ENCODE measurements at places on chromosomes 11 and 22.

DNA sequence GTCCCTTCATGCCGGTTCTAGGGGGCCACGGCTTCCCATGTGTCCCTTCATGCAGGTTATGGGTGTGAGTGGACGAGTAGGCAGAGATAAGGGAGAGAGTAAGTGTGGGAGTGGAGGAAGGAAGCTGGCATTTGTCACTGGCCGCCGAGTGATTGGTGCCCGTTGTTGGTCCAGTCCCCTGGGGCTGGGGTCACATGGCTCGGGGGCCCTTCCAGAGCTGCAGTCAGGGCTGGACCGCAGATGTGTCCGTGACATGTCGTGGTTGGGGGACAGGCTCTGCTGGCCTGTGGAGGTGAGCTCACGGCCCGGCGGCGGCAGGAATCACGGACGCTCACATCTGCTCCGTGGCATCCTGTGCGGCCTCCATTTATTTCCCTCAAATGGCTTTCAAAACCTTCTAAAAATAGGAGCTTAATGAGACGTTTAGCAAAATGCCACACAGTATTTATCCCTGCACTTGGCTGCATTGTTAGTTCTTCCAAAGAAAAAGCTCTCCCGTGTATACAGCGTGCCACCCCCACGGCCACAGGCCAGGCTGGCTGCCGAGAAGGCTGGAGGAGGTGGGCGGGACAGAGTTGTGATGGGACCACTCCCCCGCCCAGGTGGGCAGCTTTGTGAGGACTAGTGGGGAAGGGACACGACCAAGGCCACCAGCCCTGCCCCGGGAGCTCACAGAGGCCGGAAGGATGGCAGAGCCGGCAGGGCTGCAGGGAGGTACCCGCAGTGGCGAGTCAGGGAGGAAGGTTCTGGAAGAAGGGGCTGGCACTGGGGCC lies 386.7 kb downstream of the TBC1D22A start:
- no peak overlapping the region for H3K4me3 ChIP-seq
- H3K4me1 ChIP-seq: peaks cover 9% of the 10 kb centered on the region
- no peak for DNase-seq

GRCh38 chr22:45397806-45398205 lies 15.6 kb downstream of the SMC1B start:
- H3K27ac ChIP-seq: no peak overlapping the region
- H3K4me3 ChIP-seq: no peak overlapping the region
- H3K4me1 ChIP-seq: no peaks in the 10 kb centered on the region
- H3K36me3 ChIP-seq: peaks cover 3% of the 10 kb centered on the region
- no peak for DNase-seq

- H3K4me3 ChIP-seq: no peak overlapping the region
- DNase-seq: peak; percentile 46
- H3K27me3 ChIP-seq: no peaks in the 10 kb centered on the region
- H3K36me3 ChIP-seq: peaks cover 19% of the 10 kb centered on the region
- no peak overlapping the region for H3K27ac ChIP-seq
These were observed 1.9 kb upstream of the PEX26 start for GRCh38 chr22:18075720-18076497.

DNA sequence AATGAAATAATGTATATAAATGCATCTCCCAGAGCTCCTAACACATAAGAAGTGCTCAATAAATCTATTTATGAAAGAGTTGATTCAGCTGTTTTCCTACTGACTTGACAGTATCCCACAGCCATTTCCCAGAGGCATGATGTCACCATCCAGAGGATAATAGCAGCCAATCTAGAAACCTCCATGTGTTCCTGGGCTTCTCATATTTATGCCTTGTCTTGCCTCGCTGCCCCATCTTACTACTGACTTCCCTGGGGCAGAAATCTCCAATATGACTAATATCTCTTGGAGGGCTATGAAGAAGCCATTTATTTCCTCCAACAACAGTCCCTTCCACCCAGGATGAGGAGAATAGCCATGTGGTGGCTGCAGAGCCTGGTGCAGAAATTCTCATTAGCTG lies 115.4 kb upstream of the NAV2 start:
- H3K27ac ChIP-seq: no peak overlapping the region
- peaks cover 2% of the 10 kb centered on the region for H3K27me3 ChIP-seq
- no peak for DNase-seq
- H3K4me3 ChIP-seq: no peak overlapping the region

- no peaks in the 10 kb centered on the region for H3K27me3 ChIP-seq
- no peaks in the 10 kb centered on the region for H3K36me3 ChIP-seq
- no peak overlapping the region for H3K4me3 ChIP-seq
- peaks cover 6% of the 10 kb centered on the region for H3K4me1 ChIP-seq
These were observed 32.2 kb upstream of the CARS1 start for GRCh38 chr11:3089236-3090061.

Measured in activated CD8-positive, alpha-beta memory T cell treated with anti-CD3 and anti-CD28 coated beads, Interleukin-2, amount 10 ng/mL, durations not matched to agents 7 days and 5 days (primary cell).